ENCODE measurements at places on chromosomes 5 and 9.

GRCh38 chr5:143402553-143403333, 743 bp downstream of the NR3C1 start:
- DNase-seq: peak; percentile 47

DNA sequence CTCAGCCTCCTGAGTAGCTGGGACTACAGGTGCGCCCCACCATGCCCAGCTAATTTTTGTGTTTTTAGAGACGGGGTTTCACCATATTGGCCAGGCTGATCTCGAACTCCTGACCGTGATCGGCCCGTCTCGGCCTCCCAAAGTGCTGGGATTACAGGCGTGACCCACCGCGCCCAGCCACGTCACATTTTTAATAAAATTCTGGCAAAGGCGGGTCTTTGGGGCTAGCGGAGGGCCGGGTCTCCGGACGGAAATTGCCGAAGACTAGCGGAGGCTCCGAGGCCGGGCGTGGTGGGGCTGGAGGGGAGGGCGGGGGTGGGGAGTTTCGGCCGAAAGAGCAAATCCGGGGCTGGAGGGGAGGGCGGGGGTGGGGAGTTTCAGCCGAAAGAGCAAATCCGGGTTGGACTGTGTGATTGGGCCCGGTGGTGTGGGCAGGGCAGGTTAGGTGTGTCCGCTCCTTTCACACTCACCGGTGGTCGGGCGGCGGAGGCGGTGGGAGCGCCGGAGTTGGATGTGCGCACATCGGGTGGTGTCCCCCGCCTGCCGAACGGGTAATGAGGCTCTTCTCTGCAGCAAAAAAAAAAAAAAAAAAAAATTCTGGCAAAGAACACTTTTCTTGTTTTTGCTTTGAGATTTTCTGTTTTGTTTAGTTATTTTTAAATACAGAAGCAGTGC, 27.1 kb downstream of the RUFY1 start:
- no peak for DNase-seq

- no peak for DNase-seq
Measured at GRCh38 chr9:96519787-96520186, 69.8 kb downstream of the HABP4 start.

DNA sequence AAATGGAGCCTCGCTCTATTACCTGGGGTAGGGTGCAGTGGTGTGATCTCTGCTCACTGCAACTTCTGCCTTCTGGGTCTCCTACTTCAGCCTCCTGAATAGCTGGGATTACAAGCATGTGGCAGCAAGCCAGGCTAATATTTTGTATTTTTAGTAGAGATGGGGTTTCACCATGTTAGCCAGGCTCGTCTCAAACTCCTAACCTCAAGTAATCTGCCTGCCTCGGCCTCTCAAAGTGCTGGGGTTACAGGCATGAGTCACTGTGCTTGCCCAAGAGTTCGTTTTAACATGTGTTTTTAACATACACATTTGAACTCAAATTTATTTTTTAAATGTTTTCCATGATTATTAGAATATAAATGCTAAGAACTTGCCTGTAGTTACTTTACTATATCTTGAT, 34.2 kb downstream of the MARCHF6 start:
- DNase-seq: no peak

Measured in T-helper 9 cell (primary cell).